ENCODE measurements at places on chromosomes 2 and 18.

DNA sequence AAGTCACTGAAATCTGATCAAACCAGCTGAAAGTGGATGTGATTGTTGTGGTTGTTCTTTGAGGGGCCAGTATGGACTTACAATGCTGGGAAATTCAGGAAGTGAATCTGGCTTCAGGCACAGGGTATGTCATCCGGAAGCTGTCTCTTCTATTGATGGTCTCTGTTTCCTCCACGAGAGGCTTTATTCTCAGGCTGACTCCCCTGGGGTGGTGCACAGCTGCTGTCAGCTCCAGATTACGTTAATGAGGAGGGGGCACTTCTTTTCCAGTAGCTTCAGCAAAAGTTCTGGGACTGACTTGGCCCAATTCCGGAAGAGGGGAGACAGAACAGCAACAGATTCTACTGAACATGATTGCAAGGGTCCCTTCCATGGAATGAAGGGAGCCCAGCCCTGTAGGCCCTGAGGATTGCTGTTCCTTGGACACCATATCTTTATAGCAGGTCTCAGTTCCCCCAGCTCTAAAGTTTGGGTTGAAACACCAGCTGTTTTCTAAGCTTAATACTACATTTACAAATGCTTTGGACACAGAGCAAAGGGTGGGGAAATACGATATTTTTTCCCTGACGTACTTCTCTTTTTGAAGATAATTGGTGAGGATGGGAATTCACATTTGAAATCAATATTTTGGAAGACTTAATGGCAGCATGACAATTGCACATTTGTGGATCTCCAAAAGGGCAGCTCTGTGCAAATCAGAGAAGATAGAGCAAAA lies 400.9 kb downstream of the TSN start:
- DNase-seq: no peak

- DNase-seq: no peak
Measured at GRCh38 chr2:191845876-191846514, 893 bp downstream of the CAVIN2 start.

- no peak for DNase-seq
Measured at GRCh38 chr2:18749912-18750526, 160.7 kb upstream of the NT5C1B start.

GRCh38 chr2:55111230-55111569 lies 60.9 kb upstream of the RTN4 start:
- no peak for DNase-seq
